ENCODE measurements at places on chromosomes 5 and 9.

DNA sequence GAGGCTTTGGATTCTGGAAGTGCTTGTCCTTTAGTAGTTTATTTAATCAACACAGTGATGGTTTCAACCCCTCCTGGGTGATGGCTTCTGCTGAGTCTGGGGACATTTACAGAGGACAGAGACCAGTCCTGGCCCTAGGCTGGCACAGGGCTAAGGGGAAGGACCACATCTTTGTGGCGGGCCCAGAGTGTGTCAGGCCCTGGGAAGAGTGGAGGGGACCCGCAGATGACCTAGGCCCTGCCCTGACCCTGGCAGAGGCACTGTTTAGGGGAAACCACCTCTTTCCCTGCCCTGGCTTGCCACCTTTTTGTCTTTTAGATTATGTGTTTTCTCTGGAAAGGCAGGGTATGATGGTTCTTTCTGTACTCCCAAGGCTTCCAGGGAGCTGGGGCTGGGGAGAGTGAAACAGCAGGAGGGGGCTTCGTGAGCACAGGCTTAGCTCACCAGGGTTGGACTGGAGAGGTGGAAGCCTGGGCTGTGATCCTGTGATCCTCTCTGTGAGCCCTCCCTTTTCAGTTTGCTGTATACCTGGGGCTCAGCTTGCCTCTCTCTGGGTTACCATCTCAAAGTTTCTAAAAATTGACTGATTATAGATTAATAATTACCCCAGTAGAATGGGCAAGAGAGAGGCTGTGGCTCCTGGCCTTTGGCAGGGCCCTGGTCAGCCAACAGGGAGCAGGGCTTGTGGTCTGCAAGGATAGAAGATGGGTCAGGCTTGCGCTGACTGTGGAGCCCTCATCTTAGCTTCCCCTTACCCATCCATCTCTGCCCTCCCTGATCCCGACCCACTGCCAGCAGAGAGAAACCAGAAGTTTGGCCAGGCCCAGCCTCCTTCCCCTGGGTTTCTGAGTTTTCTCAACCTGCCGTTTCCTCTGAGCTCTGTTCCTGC lies 1.7 kb upstream of the SYNPO start:
- DNase-seq: no peak

- DNase-seq: no peak
Observed at GRCh38 chr9:127197861-127198430, 66.6 kb upstream of the GARNL3 start.

- no peak for DNase-seq
Observed at GRCh38 chr9:115411993-115412452, 294.1 kb upstream of the TNC start.

- DNase-seq: no peak
Observed at GRCh38 chr5:160088805-160089204, 30.4 kb downstream of the PWWP2A start.

DNA sequence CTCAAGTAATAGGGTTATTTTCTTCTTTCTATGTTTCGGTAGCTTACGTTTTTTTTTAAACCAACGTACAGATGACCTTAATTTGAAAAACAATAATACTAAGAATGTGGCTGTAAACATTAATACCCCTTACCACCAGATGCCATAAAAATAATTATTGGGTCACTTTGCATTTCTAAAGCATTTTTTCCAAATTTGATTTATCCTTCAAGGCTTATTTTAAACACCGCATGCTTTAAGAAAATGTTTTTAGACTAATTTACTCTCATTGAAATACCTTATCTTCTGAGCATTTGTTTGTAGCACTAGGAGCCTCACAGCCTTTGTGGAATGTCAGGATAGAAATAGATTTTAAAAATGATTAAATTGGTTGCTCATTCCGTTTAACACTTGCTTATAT lies 5.8 kb upstream of the APBA1 start:
- no peak for DNase-seq

- no peak for DNase-seq
Observed at GRCh38 chr5:169606279-169606678, 22.7 kb downstream of the SPDL1 start.

GRCh38 chr5:80653502-80653901 lies 950 bp upstream of the MSH3 start:
- no peak for DNase-seq

GRCh38 chr5:78777901-78778300 lies 129.3 kb upstream of the LHFPL2 start:
- no peak for DNase-seq

DNA sequence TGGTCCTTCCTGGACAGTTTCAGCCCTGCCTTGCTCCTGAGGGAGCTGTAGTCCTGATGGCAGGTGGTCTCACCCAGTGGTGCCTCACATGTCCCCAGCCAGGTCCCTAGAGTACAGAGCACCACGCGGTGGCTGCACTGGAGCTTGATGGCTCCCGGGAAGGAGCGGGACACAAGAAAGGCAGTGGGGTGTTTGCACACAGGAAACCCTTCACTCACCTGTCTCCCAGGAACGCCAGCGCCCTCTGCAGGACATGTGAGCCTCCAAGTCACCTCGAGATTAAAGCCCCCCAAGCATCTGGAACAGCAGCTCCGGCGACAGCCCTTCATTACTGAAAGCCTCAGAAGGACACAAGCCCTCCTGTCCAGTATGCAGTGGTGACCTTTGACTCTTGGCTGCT lies 19.9 kb upstream of the TMEM250 start:
- no peak for DNase-seq

DNA sequence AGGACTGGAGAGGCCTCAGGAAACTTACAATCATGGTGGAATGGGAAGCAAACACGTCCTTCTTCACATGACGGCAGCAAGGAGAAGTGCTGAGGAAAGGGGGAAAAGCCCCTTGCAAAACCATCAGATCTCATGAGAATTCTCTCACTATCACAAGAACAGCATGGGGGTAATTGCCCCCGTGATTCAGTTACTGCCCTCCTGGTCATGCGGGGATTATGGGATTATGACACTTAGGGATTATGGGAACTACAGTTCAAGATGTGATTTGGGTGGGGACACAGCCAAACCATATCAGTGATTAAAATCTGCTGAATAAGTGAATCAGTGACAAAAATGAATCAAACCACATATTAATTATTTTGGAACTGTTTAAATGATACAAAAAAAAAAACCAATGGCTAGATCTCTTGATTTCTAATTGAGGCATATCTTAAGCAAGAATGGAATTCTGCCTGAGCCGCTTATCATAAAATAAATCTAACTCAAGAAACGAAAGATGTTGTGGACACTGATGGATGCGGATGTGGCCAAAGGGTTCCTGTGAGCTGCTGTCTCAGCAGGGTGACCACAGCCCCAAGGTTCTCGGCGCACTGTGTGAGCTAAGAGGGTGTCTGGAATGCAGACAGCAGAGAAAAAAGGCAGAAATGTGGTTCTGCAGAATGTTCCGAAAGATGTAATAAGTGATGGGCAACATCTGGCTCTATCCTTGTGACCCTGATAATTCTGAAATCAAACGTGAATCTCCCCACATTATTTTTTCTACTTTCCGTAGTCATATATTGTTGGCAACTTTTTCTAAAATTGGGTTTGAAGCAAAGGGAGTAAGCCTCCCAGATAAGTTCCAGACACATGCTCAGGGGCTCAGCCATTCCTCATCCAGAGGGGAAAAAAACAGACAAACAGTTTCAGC lies 107.2 kb upstream of the ICE1 start:
- no peak for DNase-seq

DNA sequence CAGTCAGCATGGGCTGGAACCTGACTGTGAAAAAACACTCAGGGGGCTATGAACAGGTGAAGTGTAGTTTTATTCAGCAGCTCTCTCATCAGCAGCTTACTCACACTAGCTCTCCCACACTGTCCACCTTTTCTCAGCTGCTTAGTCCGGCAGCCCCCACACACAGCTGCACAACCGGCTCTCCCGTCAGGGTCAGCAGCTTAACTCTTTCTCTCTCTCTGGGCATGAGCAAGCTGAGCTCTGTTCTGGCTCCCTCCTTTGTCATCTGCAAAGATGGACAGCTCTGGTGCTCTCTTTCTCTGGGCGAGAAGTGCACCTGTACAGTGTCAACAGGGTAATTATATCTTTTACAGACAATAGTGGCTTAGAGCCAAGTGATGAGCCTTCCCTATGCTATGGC lies 8.2 kb downstream of the DMAC1 start:
- no peak for DNase-seq

DNA sequence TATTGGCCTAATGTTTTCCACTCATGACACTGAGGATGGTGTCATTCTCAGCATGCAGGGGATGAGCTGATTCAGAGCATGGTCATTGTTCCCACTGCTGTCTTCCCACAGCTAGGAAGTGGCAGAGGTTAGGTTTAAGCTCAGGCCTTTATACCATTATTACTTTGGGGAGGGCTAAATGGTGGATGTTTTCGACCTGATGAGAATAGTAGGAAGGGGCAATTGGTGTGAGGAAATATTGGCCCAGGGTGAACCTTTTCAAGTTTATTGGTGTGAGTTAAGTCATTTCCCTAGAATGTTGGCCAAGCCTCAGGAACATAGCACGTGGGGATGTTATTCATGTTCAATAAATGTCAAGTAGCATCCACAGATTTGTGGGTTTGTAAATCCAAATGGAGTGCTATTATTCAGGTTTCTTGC lies 59.6 kb downstream of the ARHGAP26 start:
- DNase-seq: no peak

GRCh38 chr5:57698802-57699201 lies 216.2 kb upstream of the ACTBL2 start:
- DNase-seq: no peak

DNA sequence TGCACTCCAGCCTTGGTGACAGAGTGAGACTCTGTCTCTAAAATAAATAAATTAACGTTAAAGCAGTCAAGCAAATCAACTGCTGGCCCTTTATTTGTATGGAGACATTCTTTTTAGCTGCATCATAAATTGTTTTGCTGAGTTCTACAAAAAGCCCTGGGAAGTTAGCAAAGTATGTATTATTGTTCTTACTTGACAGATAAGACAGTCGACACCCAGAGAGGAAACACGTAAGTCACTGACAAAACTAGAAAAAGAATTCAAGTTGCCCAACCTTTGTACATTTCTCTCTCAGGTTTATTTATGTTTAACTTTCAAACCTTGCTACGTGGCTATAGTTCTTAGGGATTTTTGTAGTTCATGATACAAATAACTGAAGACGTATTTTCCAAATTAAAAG lies 40.4 kb upstream of the MACIR start:
- no peak for DNase-seq

DNA sequence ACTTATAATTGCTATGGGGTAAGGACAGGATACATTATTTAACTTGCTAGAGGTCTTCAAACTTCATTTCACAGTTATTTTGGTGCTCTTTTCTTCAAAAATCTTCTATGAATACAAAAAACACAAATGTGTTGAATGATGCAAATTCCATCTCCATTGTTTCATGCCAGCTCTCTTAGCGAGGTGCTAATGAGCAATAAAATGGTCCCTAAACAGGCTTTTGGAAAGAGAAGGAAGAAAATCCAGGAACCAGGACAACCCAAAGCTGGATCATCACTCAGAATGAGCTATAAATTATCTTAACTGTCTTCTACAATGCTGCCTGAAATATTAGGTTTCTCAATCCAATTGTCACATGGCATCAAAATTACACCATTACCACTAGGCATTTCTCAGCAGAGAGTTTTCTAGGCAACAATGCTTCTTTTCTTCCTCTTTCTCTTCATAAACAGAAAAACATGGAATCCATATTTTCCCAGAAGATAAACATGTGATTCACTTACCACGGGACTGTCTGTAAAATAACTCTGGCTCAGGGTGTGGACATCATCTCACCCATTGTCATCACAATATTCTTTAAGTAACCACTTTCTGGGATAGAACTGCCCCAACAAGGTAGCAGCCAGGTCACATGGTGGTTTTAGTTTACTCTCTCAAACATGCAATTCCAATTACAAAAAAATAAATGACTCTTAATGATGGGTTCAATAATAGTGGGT lies 249.4 kb downstream of the NPR3 start:
- no peak for DNase-seq

GRCh38 chr9:93017621-93018020 lies 40.9 kb upstream of the SUSD3 start:
- no peak for DNase-seq

DNA sequence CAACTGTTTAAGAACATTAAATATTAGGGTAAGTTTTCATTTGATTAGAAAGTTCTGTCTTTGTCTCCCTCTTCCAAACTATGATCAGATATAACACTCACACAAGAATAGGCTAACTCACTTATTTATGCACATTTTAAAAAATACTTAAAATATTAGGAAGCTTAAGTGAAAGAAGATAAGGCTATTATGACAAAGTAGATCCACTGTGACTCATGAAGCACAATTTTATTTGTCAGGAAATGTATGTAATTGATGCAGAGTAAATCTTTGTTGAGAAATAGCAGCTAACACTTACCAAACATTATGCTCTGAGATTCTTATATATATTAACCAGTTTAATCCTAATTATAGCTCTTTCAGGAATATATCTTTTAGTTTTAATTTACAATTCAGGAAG lies 560.6 kb downstream of the CSNK1G3 start:
- DNase-seq: no peak

DNA sequence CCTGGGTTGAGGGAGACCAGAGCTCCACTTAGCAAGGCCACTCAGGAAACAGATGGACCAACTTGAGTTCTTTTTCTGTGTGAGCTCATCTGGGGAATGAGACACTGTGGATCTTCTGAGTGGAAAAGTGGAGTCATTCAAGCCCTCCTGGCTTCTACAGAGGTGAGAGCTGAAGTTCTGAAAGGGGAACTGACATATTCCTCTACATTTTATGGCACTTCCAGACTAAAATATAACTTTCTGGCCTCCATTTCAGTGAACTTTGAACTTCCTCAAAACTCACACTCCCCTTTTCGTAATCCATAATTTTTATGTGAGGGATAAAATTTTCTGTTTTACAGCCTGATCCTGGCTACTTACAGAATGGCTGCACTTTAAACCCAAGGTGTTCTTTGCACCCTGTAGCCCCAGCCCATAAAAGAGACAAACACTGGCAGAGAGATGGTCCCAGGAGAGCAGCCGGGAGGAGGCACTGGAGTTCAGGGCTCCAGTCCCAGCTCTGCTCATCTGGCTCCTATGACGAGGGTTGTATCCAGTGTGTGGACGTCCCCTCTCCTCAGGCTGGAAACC lies 10.8 kb downstream of the SPAAR start:
- DNase-seq: no peak

- DNase-seq: no peak
Observed at GRCh38 chr9:101094686-101095085, 66.2 kb downstream of the PLPPR1 start.

DNA sequence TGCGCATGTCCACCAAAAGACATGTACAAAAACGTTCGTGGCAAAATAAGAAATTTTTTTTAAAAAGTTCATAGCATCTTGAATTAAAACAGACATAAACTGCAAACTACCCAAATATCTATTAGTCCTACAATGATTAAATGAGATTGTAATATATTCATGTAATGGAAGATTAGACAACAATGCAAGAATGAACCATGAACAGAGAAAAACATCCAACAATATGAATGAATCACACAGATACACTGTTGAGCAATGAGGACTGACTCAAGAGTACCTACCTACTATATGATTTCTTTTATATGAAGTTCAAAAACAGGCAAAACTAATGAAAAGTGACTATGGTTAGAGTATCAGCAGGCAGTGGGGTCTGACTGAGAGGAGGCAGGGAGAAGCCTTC lies 17.9 kb upstream of the CTNNAL1 start:
- no peak for DNase-seq

Measured in putamen (tissue), 1 donor.